Dermis blood vessel endothelial cell (primary cell): ENCODE measurements at places on chromosomes 4 and X.

DNA sequence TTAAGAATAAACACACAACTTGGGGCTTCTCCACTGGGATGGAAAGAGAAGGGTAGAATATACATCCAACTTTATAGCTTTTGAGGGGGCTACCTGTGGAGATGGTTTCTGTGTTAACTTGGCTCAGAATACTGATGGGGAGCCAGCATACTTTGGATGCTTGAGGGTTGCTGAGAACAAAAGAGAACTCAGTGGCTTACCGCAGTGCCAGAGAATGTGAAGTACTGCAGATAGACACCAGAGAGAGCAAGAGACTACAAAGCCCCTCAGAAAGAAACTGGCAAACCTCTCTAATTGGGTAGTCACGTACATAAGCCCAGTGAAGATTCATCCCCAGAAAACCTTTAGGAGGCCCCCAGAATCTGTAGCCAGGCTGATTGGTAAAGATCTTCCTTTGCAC, 214.4 kb downstream of the DCHS2 start:
- DNase-seq: no peak

- no peak for DNase-seq
Observed at GRCh38 chr4:68712207-68712606, 41.8 kb upstream of the UGT2B15 start.

DNA sequence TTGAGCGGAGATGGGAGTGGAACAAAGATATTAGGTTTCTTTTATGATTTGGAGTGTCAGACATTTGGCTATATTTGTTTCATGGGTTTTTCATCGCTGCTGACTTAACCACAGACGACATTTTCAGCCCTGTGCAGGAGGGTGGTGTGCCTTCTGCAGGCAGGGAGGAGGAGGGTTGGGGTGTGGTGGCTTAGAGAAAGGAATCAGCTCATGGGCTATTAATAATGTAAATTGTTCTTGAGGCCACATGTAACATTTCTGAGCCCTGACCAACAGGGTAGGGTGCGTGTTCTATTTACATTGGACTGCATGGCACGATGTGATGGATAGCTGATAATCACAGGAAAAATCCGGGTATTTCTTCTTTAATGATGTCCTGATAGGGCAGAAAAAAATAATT, 67.6 kb downstream of the POLA1 start:
- DNase-seq: no peak

DNA sequence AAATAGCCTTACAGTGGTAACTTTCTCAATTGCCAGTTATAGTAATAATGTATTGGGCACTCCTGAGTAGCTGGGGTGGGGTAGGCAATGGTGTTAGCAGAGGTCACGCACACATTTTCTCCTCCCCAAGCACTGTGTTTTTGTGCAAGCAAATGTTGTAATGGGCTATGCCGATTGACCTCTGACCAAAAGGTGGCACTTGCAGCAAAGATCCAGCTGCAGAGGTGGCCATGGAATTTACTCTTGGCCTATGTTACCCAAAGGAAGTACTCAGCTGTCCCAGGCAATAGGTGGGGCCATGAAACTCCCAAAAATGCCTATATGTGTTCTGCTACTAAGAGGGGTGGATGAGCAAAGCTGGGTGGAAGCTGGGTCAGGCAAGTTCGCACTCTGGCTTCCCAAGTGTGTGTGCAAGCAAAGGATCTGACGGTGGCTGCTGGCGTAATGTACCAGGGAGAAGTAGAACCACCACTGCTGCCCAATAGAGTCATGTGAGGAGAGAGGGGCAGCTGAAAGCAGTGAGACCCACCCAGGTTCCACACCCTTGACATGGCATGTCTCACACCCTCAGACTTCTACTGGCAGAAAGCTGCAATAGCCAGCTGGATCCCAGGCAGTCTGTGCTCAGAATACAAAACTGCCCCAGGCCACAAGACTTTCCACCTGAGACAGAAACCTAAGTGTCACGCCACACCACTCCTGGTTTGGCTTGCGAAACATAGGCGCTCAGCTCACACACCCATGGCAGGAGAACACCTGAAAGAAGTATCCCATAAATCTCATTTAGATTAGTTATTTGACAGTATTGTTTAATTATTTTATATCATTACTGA, 353.3 kb upstream of the EMCN start:
- DNase-seq: no peak

GRCh38 chrX:132488180-132488705, 595 bp downstream of the MBNL3 start:
- DNase-seq: peak; percentile 53

DNA sequence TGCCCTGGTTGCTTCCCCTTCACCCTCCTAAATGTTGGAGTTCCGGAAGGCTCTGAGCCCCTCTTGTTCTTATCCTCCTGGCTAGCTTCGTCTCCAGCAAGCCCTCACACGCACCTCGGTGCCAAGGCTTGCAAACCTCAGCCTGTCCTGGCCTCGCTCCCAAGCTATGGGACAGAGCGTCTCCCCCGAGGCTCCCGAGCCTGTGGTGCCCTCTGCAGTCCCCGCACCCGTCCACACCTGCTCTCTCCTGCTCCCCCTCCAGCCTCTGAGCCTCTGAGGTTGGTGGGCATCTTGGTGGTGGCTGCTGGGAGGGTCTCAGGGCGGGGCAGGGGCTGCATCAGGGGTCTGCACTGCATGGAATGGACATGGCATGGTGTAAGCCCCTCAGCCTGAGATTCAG, 63.2 kb downstream of the TRMT44 start:
- DNase-seq: no peak

GRCh38 chrX:46812445-46812844, 24.4 kb upstream of the RP2 start:
- DNase-seq: peak; percentile 52

GRCh38 chr4:183287309-183287659, 32.8 kb downstream of the CLDN22 start:
- no peak for DNase-seq

DNA sequence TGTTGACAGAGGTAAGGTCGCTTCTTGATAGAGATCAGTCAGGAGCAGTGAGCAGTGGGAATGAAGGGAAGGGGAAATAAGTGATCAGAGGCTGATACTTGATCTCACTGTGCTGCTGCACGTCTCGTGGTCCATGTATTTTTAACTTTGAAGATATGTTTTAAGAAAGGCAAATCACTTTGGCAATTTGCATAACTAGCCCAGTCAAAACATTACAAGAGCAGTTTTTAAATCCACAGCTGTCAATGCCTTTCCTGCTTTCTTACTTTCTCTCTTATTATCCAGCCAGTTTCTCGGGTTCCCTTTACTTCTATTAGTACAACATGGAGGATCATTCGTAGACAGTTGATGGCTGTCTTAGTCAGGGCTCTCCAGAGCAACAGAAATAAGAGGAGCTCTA, 472.8 kb downstream of the TMA16 start:
- DNase-seq: no peak

DNA sequence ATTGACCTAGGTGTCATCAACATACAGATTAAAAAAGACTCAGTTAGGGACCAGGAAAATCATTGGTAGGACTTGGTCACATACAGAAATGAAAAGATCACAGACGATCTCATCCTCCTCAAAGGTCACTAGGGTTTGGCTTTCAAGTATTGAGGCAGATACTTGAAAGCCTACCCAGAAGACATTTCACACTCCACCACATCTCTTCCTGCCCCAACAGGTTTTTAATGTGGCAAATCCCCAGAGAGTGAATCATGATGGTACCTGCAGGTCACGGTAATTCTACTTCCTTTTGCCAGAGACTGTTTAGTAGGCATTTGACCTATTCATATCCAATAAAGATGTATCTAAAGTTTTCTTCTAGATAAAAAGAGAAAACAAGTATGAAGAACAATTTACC, 44.1 kb downstream of the INPP4B start:
- DNase-seq: no peak

- no peak for DNase-seq
Observed at GRCh38 chr4:126448086-126448845, 1133.5 kb downstream of the FAT4 start.

DNA sequence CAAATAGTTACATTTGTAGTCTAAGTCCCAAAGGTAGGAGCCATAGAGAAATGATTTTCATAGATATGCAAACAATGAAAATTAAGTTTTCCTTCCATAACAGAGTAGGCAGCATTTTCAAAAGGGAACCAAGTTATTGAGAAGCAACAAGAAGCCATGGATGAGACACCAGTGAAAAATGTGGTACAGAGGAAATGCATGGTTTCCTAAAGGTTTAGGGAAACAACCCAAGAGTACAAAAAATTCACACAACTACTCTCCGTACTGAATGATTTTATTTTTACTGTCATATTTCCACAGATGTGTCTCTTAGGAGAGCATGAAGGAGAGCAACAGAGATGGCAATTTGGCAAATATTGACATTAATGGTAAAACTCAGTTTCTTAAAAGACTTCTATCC, 1408.9 kb upstream of the PCDH7 start:
- peak; percentile 79 for DNase-seq

DNA sequence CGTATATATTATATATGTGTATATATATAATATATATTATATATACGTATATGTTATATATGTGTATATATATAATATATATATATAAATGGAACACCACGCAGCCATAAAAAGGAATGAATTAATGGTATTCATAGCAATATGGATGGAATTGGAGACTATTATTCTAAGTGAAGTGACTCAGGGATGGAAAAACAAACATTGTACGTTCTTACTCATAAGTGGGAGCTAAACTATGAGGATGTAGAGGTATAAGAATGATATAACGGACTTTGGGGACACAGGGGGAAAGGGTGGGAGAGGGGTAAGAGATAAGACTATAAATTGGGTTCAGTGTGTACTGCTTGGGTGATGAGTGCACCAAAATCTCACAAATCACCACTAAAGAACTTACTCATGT, 1388.9 kb downstream of the C4orf33 start:
- DNase-seq: no peak

DNA sequence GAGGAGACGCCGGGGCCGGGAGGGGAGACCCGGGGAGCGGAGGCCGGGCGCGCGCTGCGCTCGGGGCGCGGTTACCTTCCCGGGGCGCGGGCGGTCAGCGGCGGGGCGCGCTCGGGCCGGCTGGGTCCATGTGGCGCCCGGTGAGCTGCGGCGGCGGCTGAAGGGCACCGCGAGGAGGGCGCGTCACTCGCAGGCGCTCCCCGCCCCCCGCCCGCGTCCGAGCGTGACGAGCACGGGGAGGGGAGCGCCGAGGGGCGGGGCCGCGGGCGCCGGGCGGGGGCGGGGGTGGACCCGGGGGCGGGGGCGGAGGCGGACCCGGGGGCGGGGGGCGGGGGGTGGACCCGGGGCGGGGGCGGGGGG, at the start of gene CPLX1:
Gene CPLX1, minus strand, starts transcription at position 159 of the 360 bp plus-strand sequence. CDS start 1,607 bp downstream, outside the sequence.
- peak; percentile 9 for DNase-seq

GRCh38 chr4:8338351-8338961, 68.9 kb downstream of the HTRA3 start:
- DNase-seq: no peak

- no peak for DNase-seq
Observed at GRCh38 chrX:39050427-39050826, 249.2 kb downstream of the MID1IP1 start.

- DNase-seq: no peak
Observed at GRCh38 chr4:3283916-3284315, 8.9 kb upstream of the RGS12 start.

DNA sequence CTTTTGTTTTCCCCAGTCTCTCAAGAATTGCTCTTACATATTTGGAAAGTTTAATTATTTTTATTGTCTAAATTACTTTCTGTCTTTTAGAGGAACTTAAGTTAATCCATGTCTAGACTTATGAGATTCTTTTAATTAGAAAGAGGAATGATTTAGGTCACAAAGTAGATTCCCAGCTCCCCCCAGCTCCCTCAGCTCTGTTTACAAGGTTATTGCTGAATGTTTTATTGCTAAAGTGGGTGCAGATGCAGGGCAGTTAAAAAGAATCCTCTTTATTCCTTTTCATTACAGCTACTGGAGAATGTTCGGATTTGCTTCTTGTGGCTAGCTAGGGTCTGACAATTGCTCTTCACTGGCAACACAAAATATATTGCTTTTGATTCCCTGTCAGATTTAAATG, 33.7 kb upstream of the CCKAR start:
- DNase-seq: no peak

- no peak for DNase-seq
Observed at GRCh38 chrX:120662662-120663061, 32.8 kb upstream of the C1GALT1C1 start.

DNA sequence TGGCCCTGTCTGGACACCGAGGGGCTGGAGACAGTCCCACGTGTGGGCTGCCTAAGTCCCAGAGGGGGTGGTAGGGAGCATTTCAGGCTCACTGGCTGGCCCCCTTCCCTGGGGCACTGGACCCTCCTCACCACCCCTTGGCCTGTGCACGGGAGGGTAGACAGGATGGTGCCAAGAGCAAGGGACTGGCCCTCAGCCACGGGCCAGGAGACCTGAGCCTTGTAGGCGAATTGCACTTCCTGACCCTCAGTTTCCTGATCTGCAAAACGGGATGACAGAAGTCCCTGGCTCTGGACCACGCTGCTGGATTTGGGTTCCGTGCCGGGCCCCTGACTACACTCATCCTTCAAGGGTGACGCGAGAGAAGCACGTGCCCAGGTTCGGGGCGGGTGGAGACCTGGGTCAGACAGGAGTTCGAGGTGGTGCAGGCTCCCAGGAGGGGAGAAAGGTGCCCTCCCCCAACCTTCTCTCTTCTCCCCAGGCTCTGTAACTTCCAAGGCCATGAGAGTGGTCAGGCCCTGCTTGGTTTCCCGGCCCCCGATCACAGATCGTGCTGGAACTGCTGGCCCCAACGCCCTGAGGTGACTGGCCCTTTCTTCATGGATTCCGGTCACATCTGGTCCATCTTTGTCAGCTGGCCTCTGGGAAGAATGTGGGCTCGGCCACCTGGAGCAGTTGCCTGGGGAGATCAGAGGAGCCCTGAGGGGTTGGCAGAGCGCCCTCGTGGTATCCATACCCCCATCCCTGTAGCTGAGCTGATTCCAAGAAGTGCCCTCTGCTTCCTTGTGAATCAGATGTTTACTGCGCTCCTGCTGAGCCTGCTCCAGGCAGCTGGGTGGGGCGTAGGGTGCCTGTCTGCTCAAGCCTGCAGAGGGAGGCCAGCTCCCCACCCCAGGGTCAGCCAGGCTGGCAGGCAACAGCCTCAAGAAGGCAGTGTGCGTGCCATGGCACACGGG, 3.3 kb downstream of the SH3BP2 start:
- DNase-seq: peak; percentile 48

DNA sequence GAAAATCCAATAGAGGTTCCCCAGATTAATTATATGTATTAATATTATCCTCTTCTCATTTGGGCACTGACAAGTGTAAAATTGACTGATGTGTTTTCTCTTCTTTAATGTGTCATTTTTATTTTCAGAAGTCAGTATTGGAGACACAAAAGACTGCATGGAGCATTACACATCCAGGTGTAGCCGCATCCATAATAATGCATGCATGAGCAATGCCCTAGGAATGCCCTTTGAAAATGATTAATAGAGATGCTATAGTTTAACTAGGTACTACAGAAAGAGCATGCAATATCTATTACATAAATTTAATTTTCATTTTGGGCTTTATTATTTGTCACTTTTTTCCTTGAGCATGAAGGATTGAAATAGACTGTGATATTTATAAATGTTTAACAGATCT, 509.9 kb downstream of the SPOCK3 start:
- no peak for DNase-seq

- no peak for DNase-seq
Observed at GRCh38 chr4:1646690-1647089, 37.4 kb downstream of the FAM53A start.
